ENCODE measurements at places on chromosomes 3 and 15.

DNA sequence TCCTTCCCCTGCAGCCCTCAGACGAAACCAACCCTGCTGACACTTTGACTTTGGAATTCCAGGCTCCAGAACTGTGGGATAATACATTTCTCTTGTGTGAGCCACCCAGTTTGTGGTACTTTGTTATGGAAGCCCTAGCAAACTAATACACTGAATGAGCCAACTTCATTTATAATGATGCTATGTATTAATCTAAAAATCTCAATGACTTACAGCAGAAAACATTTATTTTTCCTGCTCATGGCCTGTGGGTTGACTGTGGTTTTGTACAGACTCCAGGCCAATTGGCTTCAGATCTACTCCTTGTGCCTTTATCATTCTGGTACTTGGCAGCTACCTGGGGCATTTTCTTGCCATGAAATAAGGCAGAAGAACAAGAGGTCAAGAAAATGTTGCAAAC is 152.4 kb downstream of the EBLN2 start:
- no peak for DNase-seq

DNA sequence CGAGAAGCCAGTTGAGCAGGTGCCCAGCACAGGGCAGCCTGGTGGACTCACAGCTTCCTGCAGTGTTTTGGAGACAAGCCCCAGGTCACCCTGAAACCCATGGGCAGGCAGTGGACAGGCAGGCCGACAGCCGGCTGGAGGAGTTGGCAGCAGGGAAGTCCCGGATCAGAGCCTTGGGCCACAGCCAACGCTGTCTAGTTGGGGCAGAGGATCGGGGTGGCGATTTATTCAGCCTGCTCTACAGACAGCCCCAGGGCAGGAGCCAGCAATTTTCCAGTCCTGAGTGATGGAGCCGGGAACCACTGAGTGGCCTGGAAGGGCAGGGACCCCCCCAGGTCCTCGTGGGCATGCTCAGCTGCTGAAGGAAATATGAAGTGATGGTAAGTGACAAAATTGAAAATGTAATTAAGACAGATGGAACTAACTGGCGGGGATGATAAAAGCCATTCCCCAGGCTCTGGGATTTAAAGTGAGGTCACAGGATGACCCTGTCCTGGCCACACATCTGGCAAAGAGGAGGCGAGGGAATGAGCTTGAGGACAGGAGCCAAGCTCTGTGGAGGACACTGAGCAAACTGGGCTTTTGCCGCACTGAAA is 34.4 kb upstream of the TBC1D21 start:
- no peak for DNase-seq

GRCh38 chr15:45611305-45611704 is 23.5 kb upstream of the SQOR start:
- no peak for DNase-seq

GRCh38 chr15:80949756-80950155 is 39.9 kb downstream of the MESD start:
- no peak for DNase-seq

DNA sequence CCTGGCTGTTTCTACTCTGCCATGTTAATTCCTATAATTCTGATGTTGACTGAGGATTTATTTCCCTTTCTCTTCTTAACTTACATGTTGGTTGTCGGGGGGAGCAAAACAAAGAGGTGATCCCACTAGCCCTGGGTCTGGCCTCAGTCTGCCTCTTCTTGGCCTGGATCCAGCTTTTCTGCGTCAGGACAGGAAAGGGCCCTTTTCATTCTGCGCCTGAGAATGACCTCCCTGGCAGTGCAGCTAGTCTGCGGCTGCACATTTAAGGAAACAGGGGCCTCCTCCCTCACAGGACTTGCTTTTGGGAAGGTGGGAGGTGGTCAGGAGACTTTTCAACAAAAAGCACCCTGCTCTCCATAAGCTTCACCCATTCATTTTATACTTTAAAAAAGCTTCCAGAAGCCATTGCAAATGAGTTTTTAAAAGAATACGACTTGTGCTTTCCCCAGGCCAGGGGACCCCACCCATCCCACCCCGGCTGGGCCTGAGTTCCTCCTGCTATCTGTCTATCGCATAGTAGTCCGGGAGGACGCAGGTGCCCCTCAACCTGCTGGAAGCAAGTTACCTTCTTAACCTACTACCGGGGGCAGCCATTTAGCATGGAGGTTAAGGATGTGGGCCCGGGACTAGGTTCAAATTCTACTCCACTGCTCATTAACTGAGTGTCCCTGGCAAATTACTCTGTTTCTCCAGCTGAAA is 21.3 kb upstream of the EHD4 start:
- no peak for DNase-seq

DNA sequence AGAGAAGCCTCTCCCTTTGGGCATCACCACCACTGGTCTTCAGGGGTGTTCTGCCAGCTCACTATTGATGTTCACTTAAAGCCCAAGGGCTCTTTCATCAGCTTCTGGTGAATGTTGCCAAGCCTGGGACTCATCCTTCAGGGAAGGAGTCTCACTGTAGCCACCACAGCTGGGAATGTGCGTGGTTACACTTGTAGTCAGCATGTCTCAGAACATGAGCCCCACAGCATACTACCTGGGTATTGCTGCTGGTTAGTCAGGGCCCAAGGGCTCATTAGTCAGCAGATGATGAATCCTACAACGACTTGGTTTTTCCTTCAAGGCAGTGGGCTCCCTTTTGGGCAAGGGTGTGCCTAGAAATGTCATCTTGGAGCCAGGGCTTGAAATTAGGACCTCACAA is 412.9 kb downstream of the VGLL3 start:
- no peak for DNase-seq

- no peak for DNase-seq
Observed at GRCh38 chr3:72261566-72262564, 476.9 kb upstream of the PROK2 start.

DNA sequence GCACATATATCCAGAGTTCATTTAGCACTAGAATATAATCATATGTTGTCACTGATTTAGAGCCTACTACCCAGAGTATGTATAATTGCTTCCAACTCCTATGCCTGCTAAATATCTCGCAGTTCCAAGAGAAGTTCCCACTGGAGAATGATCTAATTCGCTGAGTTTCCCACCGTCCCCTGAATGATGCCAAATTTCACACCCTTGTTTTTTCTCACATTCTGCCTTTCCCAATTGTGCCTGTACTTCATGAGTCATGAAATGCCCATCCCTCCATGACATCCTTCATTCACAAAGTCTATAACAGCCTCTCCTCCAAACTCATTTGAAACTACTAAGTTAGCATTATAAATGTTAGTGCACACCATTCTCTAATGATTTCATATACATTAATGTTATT is 177.2 kb downstream of the CBLB start:
- no peak for DNase-seq

DNA sequence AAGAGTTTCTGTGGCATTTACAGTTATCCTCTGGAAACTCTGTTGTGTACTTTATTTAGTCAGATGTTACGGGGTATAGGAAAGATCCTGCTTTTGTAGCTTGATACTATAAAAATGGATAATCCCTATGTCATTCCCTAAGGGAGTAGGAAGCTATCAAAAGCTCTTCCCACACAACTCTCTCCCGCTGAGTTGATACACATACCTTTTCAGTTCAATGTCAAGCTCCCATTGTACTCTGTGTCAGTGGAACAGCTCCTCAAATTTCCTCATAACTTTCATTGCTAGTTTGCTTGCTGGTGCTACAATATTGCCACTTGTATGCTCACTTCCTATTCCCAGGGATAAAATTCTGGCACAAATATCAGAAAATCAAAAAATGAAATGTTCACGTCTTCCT is 893.3 kb upstream of the GBE1 start:
- no peak for DNase-seq

- no peak for DNase-seq
Observed at GRCh38 chr15:80836223-80836622, 57.1 kb downstream of the CEMIP start.

DNA sequence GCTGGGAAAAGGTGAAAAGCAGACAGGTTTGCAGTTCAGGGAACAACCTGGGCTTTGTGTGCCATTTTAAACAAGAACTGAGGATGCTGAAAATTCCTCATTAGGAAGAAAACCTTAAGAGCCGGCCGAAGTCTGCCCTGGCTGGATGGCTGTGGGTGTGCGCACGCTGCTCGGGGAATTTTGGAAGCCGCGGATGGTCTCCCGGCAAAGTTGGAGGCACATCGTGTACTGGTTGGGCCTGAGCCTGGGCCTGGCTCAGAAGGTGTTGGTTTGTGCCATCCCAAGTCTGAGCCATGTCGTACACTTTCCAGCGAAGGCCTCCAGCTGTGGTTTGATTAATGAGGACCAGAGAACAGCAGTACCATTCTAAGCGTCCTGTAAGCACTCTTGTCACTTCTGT is 188.2 kb downstream of the ATP10A start:
- no peak for DNase-seq

Measured in amniotic stem cell (primary cell).